ENCODE measurements at places on chromosomes 11 and 22. TPM values are rescaled to one million over a fixed set of nuclear protein-coding genes. Genes with fewer than 3 reads are reported as not detected.

- no peak for DNase-seq
- H3K27me3 ChIP-seq: no peaks in the 10 kb centered on the region
- no peaks in the 10 kb centered on the region for H3K36me3 ChIP-seq
- H3K27ac ChIP-seq: no peak overlapping the region
- no peak overlapping the region for H3K4me3 ChIP-seq
Observed at GRCh38 chr11:71188073-71188472, 64.3 kb downstream of the SHANK2 start.

DNA sequence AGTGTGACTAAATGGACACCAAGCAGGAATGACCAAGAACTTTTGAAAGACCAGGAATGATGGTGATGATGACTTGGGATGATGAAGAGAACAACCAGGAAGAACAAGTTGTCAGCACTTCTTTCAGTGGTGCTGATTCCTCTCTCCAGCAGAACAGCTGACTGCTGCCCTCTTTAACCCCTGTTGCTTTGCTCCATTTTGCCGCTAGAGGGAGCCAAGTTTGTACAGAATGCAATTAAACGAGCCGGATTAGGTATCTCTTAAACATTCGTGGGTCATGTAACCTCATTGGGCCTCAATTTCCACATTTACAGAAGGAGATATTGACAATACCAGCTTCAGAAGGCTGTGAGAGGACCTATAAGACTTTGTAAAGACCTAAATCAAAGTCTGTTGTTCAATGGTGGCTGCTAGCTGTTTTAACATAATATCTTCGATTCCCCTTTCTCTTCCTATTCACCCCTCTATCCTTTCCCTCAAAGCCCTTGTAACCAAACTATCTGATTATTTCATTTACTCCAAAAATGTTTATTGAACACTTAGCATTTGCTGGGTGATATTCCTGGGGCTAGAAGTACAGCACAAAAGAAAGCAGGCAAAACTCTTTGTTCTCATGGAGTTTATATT lies 1.9 kb downstream of the OR4S1 start:
- no peak overlapping the region for H3K4me3 ChIP-seq
- no peaks in the 10 kb centered on the region for H3K27me3 ChIP-seq
- no peaks in the 10 kb centered on the region for H3K4me1 ChIP-seq
- no peaks in the 10 kb centered on the region for H3K36me3 ChIP-seq
- no peak overlapping the region for H3K27ac ChIP-seq

The HBG2 gene
- 2,225 TPM for polyA plus RNA-seq

- DNase-seq: no peak
- no peaks in the 10 kb centered on the region for H3K27me3 ChIP-seq
- H3K27ac ChIP-seq: no peak overlapping the region
Observed at GRCh38 chr11:15873501-15873900, 482.8 kb downstream of the SOX6 start.

The P4HA3 gene
- polyA plus RNA-seq: 1.2 TPM

GRCh38 chr11:12642040-12642439 lies 32.2 kb upstream of the TEAD1 start:
- no peak overlapping the region for H3K4me3 ChIP-seq
- no peak overlapping the region for H3K27ac ChIP-seq
- H3K4me1 ChIP-seq: no peaks in the 10 kb centered on the region
- no peak for DNase-seq

DNA sequence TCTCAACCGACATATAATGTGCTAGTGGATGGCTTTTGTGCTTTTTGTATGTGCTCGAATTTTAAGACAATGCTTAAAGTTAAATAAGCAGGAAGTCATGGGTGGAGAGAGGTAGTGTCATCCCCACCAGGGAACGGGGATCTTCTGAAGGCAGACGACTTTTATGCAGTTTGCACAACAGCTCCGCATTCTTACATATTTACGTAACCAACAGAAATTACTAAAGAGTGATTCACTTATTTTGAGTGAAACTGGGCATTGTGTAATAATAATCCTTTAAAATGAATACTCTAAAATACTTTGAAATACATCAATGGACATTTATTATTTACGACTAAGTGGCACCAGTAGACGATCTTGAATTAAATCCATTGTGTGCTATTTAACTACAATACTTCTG lies 305.1 kb downstream of the CNTN5 start:
- H3K27ac ChIP-seq: no peak overlapping the region
- no peak for DNase-seq
- H3K36me3 ChIP-seq: no peaks in the 10 kb centered on the region
- no peak overlapping the region for H3K4me3 ChIP-seq

GRCh38 chr11:87114093-87114492 lies 76.4 kb downstream of the TMEM135 start:
- no peak overlapping the region for H3K4me3 ChIP-seq
- H3K36me3 ChIP-seq: no peaks in the 10 kb centered on the region
- no peaks in the 10 kb centered on the region for H3K4me1 ChIP-seq
- no peak for DNase-seq
- H3K27me3 ChIP-seq: no peaks in the 10 kb centered on the region

DNA sequence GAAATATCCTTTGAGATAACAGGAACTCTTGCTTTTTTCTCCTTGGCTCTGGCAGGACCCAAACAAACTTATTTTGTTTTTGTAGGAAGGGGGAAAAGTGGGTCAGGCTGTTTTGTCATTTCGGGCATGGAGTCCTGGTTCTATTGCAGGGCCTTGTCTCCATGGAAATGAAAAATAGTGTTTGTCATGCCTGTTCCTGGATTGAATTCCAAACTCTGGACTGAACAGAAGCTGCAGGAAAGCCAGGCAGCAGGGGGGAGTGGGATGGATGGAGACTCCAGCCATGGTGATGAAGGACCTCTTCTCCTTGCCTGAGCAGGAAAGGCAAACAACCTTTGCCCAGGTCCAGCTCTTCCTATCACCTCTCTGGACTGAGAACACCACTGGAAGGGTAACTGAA lies 87.0 kb downstream of the SCN3B start:
- H3K27ac ChIP-seq: peak overlapping the region; percentile 57
- H3K4me3 ChIP-seq: no peak overlapping the region
- DNase-seq: no peak
- H3K27me3 ChIP-seq: no peaks in the 10 kb centered on the region

DNA sequence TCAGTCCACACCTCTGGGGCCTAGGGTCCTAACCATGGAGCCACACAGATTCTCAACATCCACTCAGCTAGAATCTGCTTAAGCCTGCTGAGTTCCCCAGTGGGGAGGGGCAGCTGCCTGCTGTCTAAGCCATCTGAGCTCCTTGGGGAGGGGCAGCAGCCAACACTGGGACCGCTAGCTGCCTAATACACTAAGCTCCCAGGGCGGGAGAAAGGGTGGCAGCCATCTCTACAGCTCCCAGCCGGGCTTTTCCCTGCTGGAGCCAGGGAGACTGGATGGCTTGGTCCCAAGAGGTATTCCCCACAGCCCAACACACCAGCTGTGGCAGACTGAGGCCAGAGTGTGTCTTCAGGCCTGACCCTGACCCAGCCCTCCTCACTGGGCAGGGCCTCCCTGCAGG lies 217.3 kb upstream of the TMEM45B start:
- H3K27me3 ChIP-seq: no peaks in the 10 kb centered on the region
- H3K36me3 ChIP-seq: no peaks in the 10 kb centered on the region
- no peak overlapping the region for H3K27ac ChIP-seq
- H3K4me1 ChIP-seq: no peaks in the 10 kb centered on the region

DNA sequence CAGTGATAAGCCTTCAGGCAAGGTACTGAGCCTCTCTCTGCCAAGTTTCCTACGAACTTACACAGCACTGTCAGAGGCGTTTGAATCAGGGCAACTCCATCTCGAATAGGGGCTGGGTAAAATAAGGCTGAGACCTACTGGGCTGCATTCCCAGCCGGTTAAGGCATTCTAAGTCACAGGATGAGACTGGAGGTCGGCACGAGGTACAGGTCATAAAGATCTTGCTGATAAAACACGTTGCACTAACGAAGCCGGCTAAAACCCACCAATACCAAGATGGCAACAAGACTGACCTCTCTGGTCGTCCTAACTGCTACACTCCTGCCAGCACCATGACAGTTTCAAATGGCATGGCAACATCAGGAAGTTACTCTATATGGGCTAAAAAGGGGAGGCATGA lies 20.4 kb upstream of the POGLUT3 start:
- no peaks in the 10 kb centered on the region for H3K4me1 ChIP-seq
- H3K27ac ChIP-seq: no peak overlapping the region
- DNase-seq: no peak
- H3K36me3 ChIP-seq: no peaks in the 10 kb centered on the region
- H3K27me3 ChIP-seq: no peaks in the 10 kb centered on the region

The YPEL4 gene
- 7.6 TPM for polyA plus RNA-seq

- H3K27me3 ChIP-seq: no peaks in the 10 kb centered on the region
- no peak for DNase-seq
- no peak overlapping the region for H3K27ac ChIP-seq
Observed at GRCh38 chr11:113840932-113841664, 34.3 kb downstream of the USP28 start.

DNA sequence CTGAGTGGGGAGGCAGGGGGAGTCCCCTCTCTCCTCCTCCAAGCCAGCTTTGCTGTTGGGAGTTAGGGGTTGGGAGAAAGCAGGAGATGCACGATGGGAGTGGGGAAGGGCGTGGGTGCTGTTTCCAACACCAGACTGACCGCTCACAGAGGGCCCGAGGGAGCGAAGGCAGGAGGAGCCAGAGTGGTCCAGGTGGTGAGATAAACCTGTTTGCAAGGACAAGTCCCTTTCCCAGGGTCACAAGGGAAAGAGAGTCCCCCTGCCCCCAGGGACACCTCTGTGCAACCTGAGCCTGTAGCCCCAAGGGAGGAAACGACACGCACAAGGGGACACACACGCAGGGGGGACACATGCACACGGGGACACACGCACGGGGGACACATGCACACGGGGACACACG lies 42.2 kb downstream of the WNT11 start:
- H3K27ac ChIP-seq: no peak overlapping the region
- no peak overlapping the region for H3K4me3 ChIP-seq
- peaks cover 28% of the 10 kb centered on the region for H3K4me1 ChIP-seq
- H3K27me3 ChIP-seq: peaks cover 2% of the 10 kb centered on the region
- no peak for DNase-seq
- H3K36me3 ChIP-seq: no peaks in the 10 kb centered on the region

DNA sequence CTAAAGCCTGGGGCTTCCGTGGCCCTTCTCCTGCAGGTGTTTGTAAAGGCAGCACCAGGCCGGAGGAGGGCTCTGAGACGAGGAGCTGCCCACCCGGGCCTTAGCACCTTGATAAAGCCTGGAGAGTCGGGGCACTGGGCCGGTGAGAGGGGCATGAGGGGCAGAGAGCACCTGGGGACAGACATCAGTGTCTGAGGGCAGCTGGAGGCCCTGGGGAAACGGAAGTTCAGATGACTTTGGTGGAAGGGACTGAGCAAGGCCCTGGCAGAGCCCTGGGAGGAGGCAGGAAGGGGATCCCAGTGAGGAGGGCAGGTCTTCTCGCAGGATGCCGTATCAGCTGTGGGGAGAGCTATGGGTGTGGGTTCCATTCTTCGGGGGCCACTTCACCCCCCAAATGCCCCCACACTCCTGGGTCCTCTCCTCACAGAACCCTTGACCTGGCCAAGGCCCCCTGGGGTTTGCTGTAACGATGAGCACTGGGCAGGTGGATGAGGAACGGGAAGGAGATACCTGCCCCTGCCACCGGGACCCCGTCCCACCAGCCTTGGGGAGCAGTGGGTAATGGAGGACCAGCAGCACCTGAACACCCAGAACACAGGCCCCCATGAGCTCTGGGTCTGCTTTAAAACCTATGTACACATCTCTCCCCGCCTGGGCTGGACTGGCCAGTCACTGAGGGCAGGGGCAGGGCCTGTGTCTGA lies 7.4 kb downstream of the C1QTNF6 start:
- H3K27me3 ChIP-seq: no peaks in the 10 kb centered on the region
- no peak overlapping the region for H3K27ac ChIP-seq
- H3K4me3 ChIP-seq: no peak overlapping the region
- no peak for DNase-seq

The C1QTNF4 gene
- polyA plus RNA-seq: 102 TPM

DNA sequence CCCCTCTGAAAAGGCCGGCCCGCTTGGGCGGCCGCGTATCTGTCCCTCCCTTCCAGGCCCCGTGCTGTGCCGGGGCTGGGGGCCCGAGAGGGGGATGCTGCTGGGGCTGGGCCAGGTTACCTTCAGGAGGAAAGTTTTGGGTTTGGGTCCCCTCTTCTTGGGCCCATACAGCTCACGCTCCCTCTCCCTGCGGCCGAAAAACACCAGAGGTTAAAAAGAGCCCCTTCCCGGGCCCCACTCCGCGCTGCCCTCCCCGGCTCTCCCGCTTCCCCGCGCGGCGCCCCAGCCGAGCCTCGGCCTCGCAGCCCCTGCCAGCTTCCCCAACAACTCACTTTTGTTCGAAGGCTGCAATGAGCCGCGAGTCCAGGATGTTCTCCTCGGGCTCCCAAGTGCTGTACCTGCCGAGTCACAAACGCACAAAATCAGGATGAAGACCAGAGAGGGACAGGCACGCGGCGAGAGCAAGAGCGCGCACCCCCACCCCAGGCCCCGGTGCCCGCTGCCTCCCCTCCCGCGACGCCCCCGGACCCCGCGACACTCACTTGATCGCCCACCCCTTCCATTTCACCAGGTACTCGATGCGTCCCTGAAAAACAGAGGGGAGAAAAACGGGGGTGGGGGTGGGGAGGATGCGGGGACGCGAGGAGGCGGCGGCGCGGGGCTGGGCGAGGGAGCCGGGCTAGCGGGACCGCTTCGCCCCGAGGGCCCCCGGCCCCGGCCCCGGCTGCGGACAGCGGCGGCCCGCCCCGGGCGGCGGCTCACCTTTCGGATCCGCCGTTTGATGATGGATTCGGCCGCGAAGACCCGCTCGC lies 450 bp downstream of the CBX6 start:
- H3K36me3 ChIP-seq: peaks cover 35% of the 10 kb centered on the region
- H3K27ac ChIP-seq: peak overlapping the region; percentile 44
- peak; percentile 45 for DNase-seq
- no peaks in the 10 kb centered on the region for H3K27me3 ChIP-seq
- H3K4me1 ChIP-seq: peaks cover 43% of the 10 kb centered on the region

The BTBD18 gene
- 0.21 TPM for polyA plus RNA-seq

- H3K27me3 ChIP-seq: no peaks in the 10 kb centered on the region
- no peaks in the 10 kb centered on the region for H3K36me3 ChIP-seq
- DNase-seq: no peak
- H3K27ac ChIP-seq: no peak overlapping the region
Observed at GRCh38 chr11:122745111-122745510, 89.6 kb downstream of the UBASH3B start.

DNA sequence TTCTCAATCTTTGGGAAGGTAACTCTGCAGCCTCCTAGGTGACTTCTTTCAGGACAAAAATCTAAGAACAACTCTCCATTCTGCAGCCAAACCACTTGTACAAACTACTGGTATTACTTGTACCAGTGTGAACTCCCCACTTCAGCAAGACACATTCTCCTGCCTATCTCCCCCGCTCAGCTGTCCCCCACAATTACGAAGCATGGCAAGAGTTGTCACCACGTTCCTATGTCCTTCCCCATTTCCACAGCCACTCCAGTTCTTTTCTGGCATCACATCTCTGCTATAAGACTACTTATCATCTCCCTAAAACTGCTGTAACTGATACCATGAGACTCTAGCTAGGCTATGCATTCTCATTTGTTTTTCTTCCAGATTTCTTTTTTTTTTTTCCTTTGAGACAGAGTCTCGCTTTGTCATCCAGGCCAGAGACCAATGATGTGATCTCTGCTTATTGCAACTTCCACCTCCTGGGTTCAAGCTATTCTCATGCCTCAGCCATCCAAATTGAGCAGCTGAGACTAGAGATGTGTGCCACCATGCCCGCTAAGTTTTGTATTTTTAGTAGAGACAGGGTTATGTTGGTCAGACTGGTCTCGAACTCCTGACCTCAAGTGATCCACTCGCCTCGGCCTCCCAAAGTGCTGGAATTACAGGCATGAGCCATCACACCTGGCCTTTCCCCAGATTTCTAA lies 71.9 kb upstream of the CDON start:
- H3K4me3 ChIP-seq: no peak overlapping the region
- H3K27me3 ChIP-seq: peaks cover 42% of the 10 kb centered on the region
- no peaks in the 10 kb centered on the region for H3K36me3 ChIP-seq
- peaks cover 15% of the 10 kb centered on the region for H3K4me1 ChIP-seq
- no peak overlapping the region for H3K27ac ChIP-seq
